GM20000 (cell line): ENCODE measurements at places on chromosomes 13 and 19.

DNA sequence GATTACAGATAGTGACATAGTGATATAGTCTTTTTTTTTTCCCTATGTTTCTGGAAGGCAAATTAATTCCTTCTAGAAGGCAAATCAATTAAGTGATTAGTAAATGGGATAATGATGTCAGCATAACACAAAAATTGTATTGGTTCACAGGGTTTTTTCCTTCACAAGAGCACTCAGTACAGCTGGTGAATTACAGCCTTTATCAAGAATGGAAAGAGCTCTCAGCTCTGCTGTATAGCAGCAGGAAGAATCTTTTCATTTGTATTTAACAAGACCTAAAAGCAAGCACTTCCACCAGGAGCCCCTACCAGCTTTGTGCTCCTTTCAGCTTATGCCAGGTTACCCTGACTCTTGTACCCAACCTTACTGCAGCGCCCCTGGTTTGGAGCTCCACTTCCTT lies 90.8 kb downstream of the SERP2 start:
- DNase-seq: no peak

- no peak for DNase-seq
These were observed 7.0 kb upstream of the HCN2 start for GRCh38 chr19:582497-583197.

DNA sequence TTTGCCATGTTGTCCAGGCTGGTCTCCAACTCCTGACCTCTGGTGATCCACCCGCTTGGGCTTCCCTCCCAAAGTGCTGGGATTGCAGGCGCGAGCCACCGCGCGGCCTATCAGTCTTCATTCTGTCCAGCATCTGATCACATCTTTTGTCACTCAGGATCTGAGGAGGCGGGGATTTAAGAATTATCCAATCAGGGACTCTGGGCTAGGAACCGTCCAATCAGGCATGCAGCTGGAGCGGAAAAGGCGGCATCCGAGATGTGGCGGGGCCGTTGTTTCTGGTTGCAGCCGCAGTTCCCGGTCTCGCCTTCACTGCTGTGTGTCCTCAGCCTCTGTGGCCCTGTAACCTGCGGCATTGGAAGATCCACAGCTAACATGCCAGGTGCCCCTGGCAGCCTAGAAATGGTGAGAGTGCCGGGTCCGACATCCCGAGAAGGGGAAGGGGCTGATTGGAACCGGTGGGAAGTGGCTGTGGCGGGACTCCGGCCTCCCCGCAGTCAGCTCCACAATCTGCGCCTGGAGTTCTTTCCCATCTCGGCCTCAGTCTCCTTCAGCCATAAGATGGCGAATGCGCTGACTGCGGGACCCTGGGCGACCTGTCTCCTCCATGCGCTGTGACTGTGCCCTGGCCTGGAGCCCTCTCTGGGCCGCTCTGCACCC lies at the start of gene ZNF729:
Gene ZNF729 (plus strand): TSS at position 291 of the 660 bp plus-strand sequence. CDS start 85 bp downstream, at position 376.
- DNase-seq: no peak

DNA sequence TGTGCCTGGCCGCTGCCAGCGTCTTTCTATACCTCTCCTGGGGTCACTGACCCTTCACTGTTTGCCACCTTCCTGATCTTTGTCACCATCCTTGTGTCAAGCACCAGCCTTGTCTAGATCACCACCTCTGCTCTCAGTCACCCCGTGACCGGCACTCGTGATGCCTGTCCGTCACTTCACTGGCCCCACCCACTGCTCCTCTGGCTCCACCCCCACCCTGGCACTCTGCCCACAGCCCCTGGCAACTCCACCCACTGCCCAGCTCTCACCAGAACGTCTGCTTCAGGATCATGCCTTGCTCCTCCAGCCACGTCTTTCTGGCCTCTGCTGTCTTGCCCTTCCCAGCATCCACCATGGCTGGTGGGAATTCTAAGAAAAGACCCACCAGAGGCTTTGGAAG lies 24.8 kb upstream of the PLA2G4C start:
- no peak for DNase-seq

DNA sequence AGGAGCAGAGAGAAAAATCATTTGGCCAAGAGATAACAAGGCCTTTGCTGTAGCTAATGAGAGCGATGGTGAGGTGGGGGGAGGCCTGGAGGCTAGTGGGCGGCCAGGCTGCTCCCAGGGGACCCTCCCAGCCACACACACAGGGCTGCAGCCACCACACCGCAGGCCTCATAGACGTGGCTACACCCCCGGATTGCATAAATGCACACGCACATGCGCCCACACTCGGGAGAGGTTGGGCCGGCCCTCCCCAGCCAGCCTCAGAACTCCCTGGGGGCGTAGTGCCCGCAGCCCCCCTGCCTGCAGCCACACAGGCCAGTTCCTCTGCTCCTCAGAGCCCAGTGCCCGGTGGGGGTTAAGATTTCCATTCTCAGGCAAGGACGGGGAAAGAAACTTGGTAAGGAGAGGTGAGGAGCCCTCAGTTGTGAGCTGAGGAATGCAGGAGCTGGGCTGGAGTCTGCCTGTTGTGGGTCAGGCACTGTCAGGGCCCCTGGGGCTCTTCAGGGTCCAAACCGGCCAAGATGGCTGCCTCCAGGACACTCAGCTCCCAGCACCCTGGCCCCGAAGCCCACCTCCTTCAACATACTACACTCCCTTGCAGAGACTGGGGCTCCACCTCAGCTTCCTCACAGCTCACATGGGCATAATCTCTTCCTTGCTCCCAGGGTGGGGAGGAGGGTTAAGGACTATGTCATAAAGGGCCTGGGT lies 8.0 kb downstream of the PTH2 start:
- peak; percentile 81 for DNase-seq

- no peak for DNase-seq
These were observed 41.0 kb upstream of the USP29 start for GRCh38 chr19:57078802-57079201.

DNA sequence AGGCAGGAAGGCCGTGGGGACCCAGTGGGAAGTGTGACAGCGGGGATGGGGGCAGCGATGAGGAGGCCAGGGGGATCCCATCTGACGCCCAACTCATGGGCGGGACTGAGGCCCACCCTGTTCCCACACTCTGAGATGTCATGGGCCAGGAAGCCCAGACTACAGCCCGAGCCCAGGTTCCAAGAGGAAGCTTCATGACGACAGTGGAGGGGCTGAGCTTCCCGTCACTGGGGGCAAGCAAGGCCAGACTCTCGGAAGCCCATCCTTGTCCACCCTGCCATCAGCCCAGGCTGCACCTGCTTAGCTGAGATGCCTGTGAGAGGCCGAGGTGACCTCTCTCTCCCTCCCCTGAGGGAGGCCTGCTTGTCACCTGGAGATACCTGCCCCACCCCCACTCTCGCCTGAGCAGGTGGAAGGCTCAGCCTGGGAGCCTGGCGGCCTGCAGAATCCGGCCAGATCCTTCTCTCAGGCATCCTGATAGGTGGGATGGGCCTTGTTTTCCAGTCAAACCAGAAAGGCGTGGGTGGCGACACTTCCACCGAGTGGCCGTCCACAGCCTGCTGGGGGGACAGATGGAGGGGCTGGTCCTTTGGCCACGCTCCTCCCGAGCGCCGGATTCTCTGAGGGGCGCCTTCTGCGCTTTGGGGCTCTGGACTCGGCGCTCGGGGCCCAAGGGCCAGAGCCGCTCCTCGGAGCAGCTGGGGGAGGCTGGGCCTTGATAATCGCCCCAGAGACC lies 4.8 kb downstream of the ZBTB7A start:
- DNase-seq: no peak

DNA sequence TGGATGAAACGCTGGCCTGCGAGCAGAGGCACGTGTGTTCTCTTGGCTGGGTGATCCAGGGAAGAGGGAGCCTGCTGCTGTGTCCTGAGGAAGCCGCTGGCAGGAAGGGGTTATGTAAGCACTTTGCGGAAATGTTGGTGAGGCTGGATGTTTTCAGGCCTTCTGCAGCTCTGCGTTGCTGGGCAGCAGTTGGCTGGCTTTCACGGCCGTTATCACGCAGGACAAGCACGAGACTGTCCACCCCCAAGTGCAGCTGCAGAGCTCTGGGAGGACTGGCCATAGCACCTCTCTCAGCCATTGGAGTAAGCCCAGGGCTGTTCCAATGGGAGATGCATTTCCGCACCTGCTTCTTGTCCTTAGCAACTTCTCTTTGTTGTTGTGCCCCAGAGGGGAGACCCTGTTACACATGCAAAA lies 146.9 kb upstream of the SOX21 start:
- DNase-seq: no peak

GRCh38 chr19:6471076-6471475 lies 7.0 kb downstream of the CRB3 start:
- DNase-seq: no peak

- DNase-seq: no peak
These were observed 29.1 kb downstream of the CUL4A start for GRCh38 chr13:113238536-113238935.
